ENCODE measurements at places on chromosomes 6 and 20.

- no peak for DNase-seq
These were observed 243.1 kb upstream of the RAB32 start for GRCh38 chr6:146300521-146300920.

DNA sequence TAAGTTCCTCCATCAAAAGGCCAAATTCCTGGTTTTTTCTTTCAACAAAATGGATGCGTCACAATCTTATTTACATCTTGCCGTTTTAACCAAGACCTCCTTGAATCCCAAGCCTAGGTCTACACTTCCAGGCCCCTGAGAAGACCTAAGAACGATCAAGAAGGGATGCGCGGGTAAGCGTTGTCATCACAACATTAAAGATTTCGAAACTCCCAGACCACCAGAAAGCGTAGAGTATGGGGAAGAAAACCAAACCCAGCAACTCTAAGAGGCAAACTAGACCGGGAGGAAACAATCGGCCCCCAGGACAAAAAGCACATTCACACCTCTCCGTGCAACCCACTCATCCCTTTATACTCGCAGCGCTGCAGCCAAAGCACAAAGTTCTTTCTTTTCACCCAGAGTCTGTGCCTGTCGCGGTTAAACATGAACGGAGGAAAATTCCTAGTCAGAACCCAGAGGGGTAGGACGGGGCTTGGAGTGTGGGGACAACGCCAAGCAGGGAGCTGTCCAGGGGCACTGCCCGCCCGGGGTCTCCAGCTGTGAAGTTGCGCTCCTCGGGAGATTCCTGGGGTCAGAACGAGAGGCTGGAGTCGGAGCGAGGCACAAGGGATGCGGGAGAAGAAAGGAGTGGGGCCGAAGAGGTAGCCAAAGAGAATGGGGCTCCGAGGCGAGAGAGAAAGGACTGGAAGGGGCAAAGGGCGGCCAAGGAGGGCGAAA lies 725 bp downstream of the OSER1 start:
- DNase-seq = no peak

DNA sequence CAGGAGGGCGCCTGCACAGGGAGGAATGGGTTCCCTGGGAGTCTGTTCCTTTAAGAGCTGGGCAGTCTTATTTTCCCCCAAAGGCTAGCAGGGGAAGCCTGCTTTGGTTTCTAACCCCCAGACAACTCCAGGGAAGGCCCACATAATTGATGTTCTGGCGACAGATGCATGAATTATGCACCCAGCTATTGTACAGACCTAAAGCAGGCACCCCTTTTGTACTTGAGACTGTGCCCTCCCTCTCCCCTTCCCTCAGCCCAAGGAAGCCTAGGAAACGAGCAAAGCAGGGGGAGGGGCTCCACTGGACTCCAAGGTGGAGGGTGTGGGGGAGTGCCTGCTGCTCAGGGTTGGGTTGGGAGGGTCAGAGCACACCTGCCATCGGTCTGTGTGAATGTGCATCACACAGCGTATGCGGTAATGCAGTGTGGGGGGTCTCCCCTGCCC lies 102.1 kb downstream of the KCNB1 start:
- no peak for DNase-seq

DNA sequence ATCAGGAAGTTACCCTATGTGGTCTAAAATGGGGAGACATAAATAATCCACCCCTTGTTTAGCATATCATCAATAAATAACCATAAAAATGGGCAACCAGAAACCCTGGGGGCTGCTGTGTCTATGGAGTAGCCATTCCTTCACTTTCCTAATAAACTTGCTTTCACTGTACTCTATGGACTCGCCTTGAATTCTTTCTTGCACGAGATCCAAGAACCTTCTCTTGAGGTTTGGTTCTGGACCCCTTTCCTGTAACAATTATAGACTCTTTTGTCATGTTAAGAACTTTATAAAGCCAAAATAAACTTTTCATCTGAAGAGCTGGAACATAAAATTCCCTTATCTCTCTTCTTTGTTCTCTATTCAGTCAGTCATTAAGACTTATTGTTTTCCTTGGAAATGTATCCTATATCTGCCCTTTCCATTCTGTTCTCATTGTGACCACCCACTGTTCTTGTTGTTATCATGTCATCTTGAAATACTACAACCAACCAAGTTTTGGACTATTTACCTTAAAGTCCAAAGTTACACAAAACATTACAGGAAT lies 29.3 kb upstream of the ZBTB24 start:
- DNase-seq = no peak

DNA sequence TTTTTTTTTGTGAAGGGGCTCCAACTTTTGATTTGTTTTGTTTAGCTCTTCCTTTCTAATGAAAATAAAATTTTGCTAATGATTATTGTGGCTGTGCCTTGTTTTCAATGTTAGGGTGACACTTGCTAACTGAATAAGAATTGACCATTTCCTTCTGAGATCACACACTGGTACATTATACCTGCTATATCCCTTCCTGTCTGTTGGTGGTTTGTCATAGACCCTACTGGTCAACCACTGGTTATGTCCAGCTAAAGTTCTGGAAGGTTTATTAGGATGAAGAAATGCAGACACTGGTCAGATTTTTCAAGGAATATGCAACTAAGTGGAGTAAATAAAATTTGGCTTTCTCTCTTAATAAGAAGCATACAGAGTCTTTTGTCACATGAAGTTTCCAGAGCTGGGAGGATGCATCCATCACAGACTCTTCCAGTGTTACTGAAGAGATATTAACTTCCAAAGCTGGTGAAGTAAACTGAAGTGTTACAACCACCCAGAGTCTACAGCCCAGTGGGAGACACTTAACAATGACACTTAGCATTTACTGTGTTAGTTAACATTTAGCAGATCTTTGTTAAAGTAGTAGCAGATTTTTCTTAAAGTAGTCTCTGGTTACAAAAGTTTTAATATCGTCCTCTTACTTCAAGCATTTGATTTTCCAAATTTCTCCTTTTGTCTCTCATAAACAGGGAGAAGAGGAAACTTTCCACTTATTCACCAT lies 19.7 kb upstream of the CALHM5 start:
- no peak for DNase-seq

- DNase-seq = no peak
These were observed 31.2 kb downstream of the PARD6B start for GRCh38 chr20:50762435-50763220.

GRCh38 chr6:42454428-42454791 lies 2.7 kb upstream of the TRERF1 start:
- DNase-seq = no peak

GRCh38 chr6:130927305-130927704 lies 100.1 kb downstream of the SMLR1 start:
- DNase-seq = no peak

- no peak for DNase-seq
These were observed 29.3 kb downstream of the RANBP9 start for GRCh38 chr6:13682346-13682745.

DNA sequence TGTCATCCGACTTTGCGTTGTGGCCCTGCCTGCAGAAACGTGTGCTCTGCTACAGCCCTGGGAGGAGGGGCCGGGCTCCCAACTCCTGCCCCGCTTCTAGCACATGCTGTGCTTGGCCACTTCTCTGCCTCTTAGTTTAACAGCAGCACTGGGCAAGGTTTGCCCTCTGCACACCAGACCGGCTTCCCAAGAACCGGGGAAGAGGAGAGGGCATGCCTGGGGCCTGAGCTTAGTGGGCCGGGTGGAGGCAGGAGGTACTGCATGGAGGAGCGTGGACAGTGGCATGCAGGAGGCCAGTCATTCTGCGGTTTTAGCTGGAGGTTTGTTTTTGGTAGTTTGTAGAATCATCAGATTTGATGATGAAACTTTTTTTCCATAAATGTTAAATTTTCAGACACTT lies 45.5 kb downstream of the CEP43 start:
- DNase-seq = no peak
